ENCODE measurements at places on chromosomes 7 and 10. TPM values are rescaled to one million over a fixed set of nuclear protein-coding genes. Genes with fewer than 3 reads are reported as not detected.

The CYP26C1 gene
- total RNA-seq = not detected

The C10orf95 gene
- total RNA-seq = 1.8 TPM

The FAM25A gene
- not detected for total RNA-seq

The SPRN gene
- not detected for total RNA-seq

The UNCX gene
- total RNA-seq = 0.10 TPM

- DNase-seq = no peak
Measured at GRCh38 chr10:103021150-103021899, 103.2 kb downstream of the CNNM2 start.

- DNase-seq = no peak
Measured at GRCh38 chr10:81575036-81575435, 300.0 kb upstream of the NRG3 start.

GRCh38 chr7:50359995-50360925, 55.7 kb downstream of the IKZF1 start:
- DNase-seq = no peak

GRCh38 chr10:70437721-70438120, 3.8 kb downstream of the NODAL start:
- no peak for DNase-seq

GRCh38 chr10:118698421-118698820, 56.3 kb downstream of the CACUL1 start:
- DNase-seq = no peak

Data from G401 (cell line).